Immature natural killer cell (primary cell): ENCODE measurements at places on chromosomes 5 and 9. TPM values are rescaled to one million over a fixed set of nuclear protein-coding genes. Genes with fewer than 3 reads are reported as not detected.

The GRM6 gene
- not detected for polyA plus RNA-seq

The IGIP gene
- not detected for polyA plus RNA-seq

The IPO11 gene
- polyA plus RNA-seq = 15.1 TPM

The GABRA1 gene
- polyA plus RNA-seq = not detected

The LHX3 gene
- polyA plus RNA-seq = not detected

The SPINK13 gene
- polyA plus RNA-seq = not detected

The NOTCH1 gene
- polyA plus RNA-seq = 0.98 TPM
